H4 (cell line): ENCODE measurements at places on chromosomes 12 and 14. TPM values are rescaled to one million over a fixed set of nuclear protein-coding genes. Genes with fewer than 3 reads are reported as not detected.

The PDE3A gene
- 7.2 and 8.9 TPM in 2 replicates for total RNA-seq

DNA sequence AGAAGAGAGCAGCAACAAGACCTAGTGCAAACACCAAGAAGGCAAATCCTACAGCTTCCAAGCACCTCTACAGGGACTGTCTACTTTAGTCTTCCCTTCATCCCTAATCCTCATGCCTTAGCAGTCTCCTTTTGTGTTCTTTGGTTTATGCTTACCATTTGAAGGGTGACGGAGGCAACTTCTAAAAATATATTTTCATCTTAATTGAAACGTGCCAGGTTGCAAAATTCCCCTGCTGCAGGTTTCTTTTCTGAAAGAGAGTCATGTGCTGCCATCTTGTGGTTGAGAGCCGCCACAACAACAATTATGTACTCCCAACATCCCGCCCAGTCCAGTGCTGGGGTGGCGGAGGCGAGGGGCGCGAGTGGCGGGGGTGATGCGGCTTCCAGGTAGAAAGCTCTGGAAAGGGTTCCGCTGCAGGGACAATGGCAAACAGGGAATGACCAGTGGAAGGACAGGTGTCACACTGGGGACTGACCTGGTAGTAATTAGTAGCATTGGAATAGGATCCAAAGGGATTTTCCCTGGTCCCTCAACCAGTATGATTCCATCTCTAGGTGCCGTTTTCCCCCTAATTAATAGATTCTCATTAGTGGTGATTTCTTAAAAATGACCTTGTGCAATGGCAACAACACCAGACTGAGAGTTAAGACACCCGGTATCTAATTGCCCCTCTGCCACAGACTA, 80.3 kb upstream of the GNG2 start:
- DNase-seq: peak; percentile 52

The IKZF4 gene
- total RNA-seq: 0.39 and 0.89 TPM in 2 replicates

DNA sequence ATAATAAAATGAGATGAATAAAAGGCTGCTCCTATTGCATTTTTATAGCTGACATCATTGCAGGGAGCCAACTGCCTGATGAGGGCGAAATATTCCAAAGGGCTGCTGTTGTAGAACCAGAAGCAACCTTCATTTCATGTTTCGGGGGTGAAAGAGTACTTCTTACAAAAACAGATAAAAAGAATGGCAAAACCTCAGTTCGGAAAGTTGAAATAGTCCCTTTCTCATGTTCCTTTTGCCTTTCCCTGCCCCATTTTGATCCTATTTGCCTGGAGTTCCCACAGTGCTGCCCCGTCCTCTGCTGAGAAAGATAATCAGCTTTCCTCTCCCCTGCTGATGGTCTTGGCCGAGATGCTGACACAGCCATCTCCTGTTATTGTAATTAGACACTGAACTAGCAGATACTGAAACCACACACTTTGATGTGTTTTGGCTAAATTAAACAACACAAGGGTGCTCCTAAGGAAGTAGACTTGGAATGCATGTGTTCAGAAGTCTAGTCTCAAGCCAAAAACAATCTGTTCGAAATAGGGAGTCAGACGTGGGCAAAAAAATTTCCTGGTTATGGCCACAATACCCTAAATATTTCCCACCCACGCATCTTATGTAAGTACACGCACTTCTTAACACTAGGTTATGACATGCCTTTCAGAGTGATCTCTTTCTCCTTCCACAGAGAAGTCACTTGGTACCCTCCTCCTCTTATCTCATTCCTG, 117.2 kb downstream of the PPM1H start:
- peak; percentile 77 for DNase-seq

- no peak for DNase-seq
These were observed 28.4 kb downstream of the BCL2L14 start for GRCh38 chr12:12099102-12099501.

The CDH24 gene
- 2.9 and 3.3 TPM in 2 replicates for total RNA-seq

DNA sequence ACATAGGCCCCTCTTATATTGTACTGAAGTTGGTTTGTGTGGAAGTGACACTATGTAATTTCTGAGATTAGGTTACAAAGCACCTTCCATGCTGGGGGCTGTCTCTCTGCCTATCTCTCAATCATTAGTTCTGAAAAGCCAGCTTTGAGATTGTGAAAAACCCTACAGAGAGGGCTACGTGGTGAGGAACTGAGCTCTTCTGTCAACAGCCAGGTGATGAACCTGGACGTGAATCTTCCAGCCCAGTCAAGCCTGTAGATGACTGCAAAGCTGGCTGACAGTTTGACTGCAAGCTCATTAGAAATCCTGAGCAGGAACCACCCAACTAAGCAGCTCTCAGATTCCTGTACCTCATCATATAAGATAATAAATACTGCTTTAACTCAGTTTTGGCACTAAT, 36.3 kb upstream of the BBS10 start:
- DNase-seq: no peak

The CFAP73 gene
- total RNA-seq: not detected in 2 replicates

DNA sequence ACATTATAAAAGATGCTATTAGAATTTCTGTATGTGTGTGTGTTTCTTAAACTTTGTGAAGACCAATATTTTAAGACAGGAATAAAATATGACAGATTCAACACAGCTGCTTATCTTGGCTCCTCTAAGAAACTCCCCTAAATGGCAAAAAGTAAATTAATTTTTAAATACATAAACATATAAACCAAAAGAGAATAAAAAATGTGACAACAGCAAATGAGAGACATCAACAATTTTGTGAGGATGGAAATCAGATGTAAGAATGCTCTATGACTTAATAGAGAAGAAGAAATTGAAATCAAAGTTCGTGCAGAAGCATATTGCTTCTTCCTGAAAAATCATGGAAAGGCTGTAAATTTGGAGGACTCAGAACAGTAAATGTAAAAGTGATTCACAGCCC, 1083.8 kb downstream of the FLRT2 start:
- no peak for DNase-seq

- DNase-seq: no peak
These were observed 46.1 kb downstream of the CPM start for GRCh38 chr12:68886636-68887572.

GRCh38 chr14:97416550-97416949, 619.4 kb downstream of the VRK1 start:
- DNase-seq: no peak

GRCh38 chr12:86660488-86661147, 404.4 kb upstream of the MGAT4C start:
- peak; percentile 4 for DNase-seq

DNA sequence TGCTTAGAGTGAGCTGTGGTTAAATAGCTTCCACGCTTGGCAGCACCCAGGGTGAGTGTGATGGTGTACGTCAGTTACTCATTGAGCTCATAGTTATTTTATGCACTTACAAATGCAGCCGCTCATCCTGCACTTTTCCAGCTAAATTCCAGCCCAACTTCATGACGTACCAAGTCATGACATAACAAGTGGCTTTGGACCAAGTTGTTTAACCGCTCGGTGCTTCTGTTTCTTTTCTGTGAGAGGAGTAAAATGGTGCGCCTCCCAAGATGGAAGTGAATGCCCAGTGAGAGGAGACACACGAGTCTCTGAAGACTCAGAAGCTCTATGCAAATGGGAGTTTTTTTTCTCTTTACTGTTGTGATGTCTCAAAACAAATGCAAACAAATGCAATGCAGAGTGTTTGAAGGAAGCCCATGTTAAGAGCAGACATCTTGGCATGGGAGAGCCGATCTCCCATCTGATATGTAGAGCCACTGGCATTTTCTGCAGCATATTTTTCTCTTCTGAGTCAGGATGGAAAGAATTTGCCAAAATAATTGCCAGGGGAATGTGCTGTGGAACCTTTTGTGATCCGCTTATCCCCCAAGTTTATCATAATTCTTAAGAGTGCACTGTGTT, 72.2 kb downstream of the FBXW8 start:
- DNase-seq: no peak

DNA sequence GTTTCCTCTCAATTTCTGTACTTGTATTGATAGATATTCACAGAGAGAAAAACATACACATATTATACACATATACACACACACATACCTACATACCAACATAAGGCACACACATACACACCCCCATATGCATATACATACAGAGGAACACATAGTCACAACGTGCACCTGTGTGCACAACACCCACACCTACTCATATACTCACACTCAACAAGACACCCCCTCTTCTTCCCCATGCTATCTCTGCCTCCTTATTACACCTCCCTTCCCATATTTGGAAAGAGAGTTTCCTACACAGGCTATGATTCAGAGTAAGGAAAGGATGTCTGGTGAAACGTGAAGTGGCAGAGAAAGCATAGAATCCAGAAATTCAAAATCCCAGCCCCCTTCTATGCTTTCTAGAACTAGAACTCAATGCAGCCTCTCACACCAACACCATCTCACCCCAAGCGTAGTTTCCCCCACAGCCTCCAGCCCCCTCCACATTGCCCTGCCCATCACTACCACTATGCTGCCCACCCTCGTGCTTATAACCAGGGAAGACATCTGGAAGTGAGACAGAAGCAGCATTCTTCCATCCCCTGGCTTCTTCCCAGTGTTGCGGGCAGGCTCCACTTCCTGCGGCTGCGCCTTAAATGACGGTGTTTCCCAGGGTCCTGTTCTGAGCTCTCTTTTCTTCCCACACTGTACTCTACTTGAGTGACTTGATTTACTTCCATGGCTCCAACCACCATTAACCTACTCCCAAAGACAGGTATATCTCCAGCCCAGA, 2.4 kb downstream of the RNASE8 start:
- DNase-seq: no peak

The PYGL gene
- 35.1 and 43.0 TPM in 2 replicates for total RNA-seq

The RPGRIP1 gene
- total RNA-seq: not detected in 2 replicates
